Upper lobe of right lung (tissue), 1 donor: ENCODE measurements at places on chromosomes 1 and 21.
A peak's percentile ranks its signal among the peaks of the same experiment; 100 is the strongest.

DNA sequence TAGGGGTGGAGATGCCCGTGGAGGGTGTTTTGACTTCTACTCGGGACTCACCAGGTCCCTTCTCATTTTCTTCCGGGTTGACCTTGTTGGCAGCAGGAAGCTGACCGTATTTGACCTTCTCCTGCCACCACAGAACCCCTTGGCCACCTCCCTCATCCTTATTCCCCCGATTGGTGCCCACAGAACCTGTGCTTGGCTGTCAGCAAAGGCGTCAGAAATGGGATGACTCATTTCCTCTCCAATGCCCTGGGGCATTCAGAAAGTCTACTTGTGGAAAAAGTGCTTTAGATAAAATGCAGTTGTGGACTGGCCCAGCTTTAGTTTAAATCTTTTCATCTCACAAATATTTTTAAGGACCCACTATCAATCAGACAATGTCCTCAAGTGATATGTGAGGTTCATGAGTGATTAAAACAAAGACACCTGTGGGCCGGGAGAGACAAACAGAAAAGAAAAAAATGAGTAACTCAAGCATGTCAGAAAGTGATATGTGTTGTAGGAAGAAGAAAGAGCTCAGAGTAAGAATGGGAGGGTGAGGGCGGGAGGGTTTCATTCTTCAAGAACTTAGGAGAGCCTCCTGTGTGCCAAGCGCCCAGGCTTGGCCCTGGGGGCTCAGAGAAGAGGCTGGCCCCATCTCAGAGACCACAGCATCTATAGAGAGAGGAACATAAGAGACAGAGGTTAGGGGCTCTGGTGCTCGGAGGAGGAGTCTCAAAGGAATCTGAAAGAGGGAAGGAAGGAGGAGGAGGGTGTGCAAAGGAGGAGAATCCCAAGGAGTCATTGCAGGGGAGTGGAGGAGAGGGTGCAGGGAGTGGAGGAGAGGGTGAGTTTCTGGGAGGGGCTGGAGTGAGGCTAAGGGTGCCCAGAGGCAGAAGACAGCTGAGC is 221.6 kb upstream of the VAMP3 start:
- peak; percentile 52 for DNase-seq

DNA sequence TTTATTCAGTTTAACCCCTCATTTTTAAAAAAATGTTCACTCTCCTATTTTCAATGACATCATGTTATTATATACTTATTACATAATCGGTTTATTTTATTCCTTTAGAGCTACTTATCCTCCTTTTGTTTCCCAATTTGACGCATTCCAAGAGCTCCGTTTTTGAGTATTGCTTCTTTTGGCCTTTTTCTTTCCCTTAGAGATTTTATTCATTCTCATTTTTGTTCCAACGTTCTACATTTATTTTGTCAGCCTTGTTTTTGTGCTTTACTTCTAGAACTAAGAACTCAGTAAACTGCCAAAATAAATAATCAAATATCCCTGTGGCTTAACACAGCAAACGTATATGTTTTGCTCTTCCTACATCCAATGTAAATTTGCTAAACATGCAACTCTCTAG is 769.1 kb downstream of the NCAM2 start:
- DNase-seq, result no peak

DNA sequence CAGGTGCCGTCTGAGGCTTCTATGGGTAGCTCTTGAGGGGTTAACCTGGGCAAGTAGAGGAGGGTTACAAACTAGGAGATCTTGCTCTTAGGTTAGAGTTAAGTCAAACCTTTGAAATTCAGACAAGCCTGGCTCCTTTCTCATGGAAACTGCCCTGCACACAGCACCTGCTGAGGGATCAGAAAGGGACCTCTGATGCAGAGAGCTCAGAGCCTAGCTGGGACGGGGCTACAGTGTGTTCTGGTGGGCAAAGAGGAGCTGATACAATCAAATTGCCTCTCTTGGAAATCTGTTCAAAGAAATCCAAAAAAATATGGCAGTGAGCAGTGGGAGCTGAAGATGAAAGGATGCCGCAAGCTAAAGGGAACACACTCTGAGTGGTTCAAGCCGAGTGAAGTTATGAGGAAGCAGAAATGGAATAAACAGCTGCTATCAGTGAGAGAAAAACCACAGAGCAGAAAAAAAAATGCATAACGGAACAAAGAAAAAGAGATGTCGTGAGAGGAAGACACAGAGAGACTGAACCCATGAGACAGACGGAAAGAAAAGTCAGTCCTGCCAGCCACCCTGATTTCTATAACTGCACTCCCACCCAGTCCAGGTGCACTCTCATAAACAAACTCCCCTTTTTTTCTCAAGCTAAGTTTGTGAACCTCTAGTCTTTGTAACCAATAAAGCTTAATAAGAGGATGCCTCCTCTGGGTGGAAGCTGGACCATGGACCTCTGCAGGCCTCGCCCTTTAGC is 26.6 kb downstream of the PAFAH2 start:
- DNase-seq, result no peak

DNA sequence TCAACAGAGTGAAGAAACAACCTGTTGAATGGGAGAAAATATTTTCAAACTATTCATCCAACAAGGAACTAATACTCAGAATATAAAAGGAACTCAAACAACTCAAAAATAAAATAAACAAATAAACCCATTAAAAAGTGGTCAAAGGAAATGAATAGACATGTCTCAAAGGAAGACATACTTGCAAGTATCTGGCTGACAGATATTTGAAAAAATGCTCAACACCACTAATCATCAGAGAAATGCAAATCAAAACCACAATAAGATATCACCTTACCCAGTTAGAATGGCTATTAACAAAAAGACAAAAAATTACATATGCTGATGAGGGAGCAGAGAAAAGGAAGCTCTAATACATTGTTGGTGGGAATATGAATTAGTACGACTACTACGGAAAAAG is 38.2 kb downstream of the TNFSF4 start:
- DNase-seq, result no peak

GRCh38 chr1:213828867-213829266 is 158.9 kb upstream of the PROX1 start:
- no peak for DNase-seq

DNA sequence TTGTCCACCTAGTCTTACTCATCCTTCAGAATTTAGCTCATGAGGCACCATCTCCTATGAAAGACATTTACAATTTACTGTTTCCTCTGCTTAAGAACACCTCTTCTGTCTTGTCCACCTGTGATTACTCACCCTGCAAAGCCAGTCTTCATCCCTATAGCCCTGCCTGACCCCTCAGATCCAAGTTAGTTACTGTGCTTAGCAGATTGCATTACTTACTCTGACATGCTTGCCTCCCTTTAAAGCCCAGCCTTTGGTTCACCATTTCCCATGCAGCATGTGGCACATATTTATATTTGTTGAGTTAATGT is 60.9 kb upstream of the VCAM1 start:
- DNase-seq, result no peak

DNA sequence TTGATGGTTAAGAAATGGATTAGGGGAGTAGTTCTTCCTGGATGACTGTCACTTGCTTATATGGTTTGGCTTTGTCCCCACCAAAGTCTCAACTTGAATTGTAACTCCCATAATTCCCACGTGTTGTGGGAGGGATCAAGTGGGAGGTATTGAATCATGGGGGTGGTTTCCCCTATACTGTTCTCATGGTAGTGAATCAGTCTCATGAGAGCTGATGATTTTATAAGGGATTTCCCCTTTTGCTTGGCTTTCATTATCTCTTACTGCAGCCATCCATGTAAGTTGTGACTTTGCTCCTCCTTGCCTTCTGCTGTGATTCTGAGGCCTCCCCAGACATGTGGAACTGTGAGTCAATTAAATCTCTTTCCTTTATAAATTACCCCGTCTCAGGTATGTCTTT is 1621.1 kb downstream of the MRPL39 start:
- no peak for DNase-seq

- DNase-seq, result no peak
These were observed 114.2 kb downstream of the EDEM3 start for GRCh38 chr1:184640505-184640904.

DNA sequence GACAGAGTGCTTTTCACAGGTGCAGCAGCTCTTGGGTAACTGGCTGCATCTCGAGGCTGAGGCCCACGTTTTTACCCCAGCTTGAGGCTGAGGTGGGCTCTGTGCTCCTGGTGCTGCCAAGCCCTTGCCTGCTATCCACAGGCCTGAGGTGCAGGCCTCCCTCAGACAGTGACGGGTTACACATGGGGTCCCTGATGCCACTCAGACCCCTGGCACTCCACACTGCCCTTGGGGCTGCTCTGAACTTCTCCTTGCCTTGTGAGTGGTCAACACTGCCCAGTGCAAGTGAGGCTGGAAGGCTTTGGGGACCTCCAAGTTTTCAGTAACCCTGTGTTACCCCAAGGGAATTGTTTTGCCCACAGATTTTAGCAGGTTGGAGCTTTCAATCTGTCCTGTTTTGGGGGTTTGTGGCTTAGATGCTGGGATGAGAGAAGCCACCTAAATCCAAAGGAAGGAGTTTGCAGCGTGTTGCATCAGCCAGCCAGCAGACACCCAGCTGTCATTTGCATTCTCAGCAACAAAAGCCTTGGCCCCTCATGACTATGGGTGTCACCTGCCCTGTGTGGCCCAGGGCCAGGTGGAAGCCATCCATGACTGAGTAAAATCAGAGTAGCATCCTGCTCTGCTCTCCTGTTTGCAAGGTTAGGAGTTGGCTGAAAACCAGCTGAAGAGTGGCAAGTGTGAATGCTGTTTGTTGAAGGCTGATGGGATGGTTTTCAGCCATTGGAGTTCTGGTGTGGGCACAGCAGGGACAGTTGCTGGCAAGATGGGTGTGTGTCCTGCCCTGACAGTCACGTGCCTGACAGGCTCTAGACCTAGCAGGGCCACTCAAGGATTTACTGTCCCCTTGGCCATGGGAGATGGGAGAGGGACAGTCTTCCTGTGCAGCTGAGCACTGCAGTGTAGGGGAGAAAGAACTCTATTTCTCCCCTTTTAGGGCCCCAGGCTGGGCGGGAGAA is 3.2 kb downstream of the RNF187 start:
- DNase-seq, result no peak

- DNase-seq, result no peak
These were observed 3.9 kb upstream of the TUT4 start for GRCh38 chr1:52556641-52557360.

DNA sequence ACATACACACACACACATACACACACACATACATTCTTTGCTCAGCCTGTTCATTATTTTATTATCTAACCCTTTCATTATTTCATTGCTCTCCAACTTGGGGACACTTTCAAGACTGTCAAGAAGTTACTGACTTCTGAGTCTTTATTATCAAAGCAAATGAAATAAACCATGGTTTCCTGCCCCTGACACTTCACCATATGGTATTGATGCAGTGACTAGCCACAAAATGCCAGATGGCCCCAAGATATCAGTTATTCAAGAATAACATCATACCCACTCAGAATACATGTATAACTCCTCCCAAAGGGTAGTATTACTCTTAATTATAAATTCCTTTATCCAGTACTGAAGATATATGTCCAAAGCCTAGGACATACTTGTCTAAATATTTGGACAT is 197.3 kb downstream of the MRPL39 start:
- no peak for DNase-seq

DNA sequence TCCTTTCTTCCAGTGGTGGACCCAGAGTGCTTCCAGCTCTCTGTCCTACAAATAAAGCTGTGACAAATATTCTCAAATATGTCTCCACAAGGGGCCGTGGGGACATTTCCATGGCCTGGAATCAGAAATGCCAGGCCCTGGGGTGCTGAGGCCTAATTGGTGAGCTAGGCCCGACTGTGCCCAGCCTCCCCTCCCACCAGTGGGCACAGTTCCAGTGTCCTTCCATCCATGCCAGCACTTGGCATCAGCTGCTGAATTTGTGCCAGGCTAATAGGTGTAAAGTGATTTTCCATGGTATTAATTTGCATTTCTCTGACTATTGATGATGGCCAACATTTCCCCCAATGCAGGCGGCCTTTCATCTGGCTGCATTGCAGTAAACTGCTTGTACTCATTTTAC is 48.5 kb upstream of the B3GALT5 start:
- DNase-seq, result no peak

- DNase-seq, result no peak
These were observed 68.7 kb upstream of the ROR1 start for GRCh38 chr1:63705078-63705477.

GRCh38 chr1:150764617-150765101 is 919 bp downstream of the CTSS start:
- no peak for DNase-seq

DNA sequence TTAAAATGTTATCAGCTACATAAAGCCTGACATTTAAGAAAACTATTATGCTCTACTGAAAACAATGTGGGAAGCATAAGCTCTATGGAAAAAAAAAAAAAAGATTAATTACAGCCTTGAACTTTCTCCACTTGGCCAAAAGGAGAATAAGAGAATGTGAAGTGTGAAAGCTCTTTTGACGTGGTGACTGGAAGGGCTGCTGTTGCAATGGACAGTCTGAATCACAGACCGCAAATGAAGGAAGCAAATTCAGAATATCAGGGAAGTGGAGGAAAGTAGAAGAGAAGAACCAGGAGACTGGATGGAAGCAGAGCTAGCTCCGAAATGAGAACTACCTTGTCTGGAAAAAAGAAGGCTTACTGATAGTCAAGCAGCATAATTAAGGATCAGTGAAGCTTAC is 106.8 kb downstream of the AK5 start:
- no peak for DNase-seq

DNA sequence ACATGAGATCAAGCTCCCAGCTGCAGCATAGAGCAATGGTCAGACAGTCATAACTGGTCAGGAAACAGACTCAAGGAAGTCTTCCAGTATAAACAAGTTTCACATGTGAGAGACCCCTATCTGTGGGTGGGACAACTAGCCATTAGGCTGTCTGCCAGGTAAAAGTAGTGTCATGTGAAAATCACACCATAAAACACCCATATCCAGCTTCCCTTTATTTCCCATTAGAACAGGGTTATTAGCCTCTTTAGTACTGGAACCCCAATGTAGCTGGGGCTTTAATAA is 426.7 kb downstream of the KCNT2 start:
- no peak for DNase-seq

- DNase-seq, result no peak
These were observed 22.3 kb downstream of the PPFIA4 start for GRCh38 chr1:203048555-203049051.

DNA sequence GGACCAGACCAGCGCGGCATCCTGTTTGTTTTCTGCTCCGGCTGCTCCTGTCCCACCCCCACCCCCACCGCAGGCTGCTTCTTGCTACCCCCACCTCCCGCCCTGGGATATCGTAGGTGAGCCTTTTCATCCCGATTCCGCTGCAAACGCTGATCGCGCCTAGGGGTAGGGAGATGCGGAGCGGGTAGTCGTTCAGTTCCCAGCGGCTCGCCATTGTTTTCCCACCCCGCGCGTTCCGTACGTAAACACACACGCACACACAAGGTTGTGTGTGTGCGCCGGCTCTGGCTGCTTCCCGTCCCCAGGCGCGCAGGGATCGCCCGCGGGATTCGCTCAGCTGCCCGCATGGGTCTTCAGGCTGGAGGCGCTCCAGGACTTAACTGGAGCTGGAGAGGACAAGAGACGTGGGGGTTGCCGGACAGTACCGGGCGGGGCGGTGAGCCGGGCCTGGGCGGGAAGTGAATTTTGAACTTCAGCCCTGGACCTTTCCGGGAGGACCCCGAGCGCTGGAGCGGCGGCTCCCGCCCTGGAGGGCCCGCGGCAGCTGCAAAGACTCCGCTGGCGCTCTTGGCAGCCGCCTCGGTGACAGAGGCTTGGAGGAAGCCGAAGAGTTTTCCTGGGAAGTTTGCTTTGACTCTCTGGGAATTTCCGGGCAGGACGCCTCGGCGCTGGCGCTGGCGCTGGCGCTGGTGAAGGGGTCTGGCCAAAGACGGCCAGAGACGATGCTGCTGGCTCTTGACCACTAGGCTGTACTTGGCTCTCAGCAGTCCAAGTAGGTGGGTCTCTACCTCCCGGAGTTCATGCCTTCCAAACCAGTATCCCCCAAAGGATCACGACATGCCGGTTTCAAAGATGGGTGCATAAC is 1.6 kb downstream of the SOX13 start:
- peak; percentile 81 for DNase-seq
